ENCODE measurements at places on chromosomes 4 and X.

DNA sequence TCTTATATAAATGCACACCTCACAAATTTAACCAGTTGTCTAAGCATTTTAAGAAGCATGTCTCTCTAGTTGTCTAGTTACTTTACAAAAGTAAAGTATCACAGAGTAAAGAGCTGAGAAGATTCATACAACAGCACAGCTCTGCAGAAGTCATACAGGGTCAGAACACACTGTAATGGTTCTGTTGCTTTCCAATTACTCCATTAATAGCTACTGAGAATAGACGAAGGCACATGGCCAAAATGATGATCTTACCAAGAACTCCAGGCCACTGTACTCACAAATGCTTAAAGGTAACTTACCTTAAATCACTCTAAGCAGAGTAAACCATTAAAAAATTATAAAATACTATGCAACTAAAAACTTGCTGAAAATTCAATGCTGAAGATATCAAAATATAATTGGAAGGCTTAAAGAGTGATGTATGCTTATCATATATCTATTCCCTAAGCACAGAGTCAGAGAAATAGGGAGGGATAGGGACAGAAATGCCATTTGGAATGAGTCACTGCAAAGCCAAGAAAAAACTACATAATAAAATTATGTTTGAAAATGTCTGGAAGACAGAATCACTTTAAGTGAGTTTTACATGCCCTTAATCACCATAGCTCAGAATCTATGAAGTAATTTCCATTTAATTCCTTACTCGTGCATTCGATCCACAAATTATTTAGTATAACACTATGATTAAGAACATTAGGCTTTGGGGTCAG is 71.0 kb downstream of the DDX60L start:
- no peak for DNase-seq

- no peak for DNase-seq
These were observed 44.8 kb downstream of the PNMA5 start for GRCh38 chrX:152949114-152949513.

DNA sequence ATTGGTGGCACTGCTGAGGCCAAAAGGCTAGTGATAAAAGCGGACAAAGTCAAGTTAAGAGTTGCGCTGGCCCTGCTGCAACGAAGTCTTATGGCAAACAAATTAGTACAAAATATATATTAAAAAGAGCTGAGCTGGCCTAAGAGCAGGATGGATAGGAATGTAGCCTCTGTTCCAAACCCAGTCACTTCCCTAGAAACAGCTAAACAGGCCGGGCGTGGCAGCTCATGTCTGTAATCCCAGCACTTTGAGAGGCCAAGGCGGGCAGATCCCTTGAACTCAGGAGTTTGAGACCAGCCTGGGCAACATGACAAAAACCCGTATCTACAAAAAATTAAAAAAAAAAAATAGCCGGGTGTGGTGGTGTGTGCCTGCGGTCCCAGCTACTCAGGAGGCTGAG is 32.4 kb upstream of the UGDH start:
- no peak for DNase-seq

- no peak for DNase-seq
These were observed 48.0 kb downstream of the TMEM164 start for GRCh38 chrX:110050901-110051300.

DNA sequence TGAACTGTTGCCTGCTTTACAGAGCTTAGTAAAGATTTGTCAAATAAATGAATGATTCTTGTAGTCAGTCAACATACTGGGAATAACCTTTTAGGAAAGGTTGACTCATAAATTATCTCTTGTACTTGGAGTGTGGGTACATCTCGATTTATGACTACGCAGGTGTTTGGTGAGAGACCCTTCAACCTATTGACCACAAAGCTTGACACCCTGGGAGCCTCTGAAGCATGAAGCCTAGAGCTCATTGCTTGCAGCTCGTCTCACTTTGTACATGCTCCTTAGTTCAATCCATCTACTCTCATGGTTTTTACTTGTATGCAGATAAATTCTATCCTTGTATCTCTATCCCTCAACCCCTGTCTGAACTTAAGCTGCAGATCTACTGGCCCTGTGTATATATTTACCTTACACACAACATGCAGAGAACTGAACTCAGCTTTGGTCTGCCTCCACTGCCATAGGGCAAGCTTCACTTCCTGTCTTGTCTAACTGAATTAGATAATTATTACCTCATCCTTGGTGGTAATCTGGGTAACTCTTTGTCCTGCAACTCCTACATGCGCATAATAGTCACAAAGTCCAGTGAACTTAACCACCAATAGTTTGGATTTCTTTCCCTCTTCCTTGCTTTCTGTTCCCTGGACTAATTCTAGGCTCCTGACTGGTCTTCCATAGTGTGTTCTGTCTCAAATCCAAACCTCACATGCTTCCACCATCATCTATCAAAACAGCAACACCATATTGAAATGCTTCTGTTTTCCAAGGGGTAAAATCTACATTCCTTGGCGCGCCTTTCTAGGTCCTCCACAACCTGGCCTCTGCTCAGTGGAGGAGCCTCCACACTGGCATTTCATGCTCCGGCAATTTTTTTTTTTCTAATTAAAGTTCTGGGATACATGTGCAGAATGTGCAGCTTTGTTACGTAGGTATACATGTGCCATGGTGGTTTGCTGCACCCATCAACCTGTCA is 32.2 kb upstream of the FAT1 start:
- DNase-seq, result no peak

Data from D721Med (cell line).